ENCODE measurements at places on chromosomes 1 and 21. TPM values are rescaled to one million over a fixed set of nuclear protein-coding genes. Genes with fewer than 3 reads are reported as not detected.
A peak's percentile ranks its signal among the peaks of the same experiment; 100 is the strongest.

- H3K4me1 ChIP-seq = no peaks in the 10 kb centered on the region
- H3K4me3 ChIP-seq = no peak overlapping the region
- no peak for DNase-seq
- H3K27me3 ChIP-seq = peaks cover 27% of the 10 kb centered on the region
Observed at GRCh38 chr1:207429963-207430362, 24.2 kb upstream of the CR2 start.

GRCh38 chr1:112872551-112872962 is 83.4 kb downstream of the SLC16A1 start:
- H3K36me3 ChIP-seq = no peaks in the 10 kb centered on the region
- no peaks in the 10 kb centered on the region for H3K4me1 ChIP-seq

- DNase-seq = no peak
- no peaks in the 10 kb centered on the region for H3K27me3 ChIP-seq
- H3K4me1 ChIP-seq = peaks cover 39% of the 10 kb centered on the region
- peak overlapping the region; percentile 92 for H3K4me3 ChIP-seq
Observed at GRCh38 chr1:232951605-232952004, 1.2 kb downstream of the NTPCR start.

DNA sequence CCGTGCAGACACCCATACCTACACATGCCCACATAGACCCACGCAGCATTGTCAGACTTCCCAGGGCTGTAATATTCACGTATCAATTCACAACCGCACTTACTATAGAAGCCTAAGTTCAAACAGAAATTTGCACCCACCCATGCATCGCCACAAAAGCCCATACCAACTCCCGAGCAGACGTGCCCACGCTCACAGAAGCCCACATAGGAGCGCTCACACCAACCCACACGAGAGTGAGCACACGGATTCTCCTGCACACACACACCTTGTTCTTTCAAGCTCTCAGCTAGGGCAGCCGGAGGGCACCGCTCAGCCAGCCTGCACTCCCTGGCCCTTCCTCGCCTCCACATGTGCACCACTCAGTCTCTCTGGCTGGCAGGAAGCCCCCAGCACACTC is 4.6 kb downstream of the MFAP2 start:
- H3K4me3 ChIP-seq = no peak overlapping the region
- peaks cover 33% of the 10 kb centered on the region for H3K4me1 ChIP-seq
- DNase-seq = no peak
- H3K27ac ChIP-seq = no peak overlapping the region

DNA sequence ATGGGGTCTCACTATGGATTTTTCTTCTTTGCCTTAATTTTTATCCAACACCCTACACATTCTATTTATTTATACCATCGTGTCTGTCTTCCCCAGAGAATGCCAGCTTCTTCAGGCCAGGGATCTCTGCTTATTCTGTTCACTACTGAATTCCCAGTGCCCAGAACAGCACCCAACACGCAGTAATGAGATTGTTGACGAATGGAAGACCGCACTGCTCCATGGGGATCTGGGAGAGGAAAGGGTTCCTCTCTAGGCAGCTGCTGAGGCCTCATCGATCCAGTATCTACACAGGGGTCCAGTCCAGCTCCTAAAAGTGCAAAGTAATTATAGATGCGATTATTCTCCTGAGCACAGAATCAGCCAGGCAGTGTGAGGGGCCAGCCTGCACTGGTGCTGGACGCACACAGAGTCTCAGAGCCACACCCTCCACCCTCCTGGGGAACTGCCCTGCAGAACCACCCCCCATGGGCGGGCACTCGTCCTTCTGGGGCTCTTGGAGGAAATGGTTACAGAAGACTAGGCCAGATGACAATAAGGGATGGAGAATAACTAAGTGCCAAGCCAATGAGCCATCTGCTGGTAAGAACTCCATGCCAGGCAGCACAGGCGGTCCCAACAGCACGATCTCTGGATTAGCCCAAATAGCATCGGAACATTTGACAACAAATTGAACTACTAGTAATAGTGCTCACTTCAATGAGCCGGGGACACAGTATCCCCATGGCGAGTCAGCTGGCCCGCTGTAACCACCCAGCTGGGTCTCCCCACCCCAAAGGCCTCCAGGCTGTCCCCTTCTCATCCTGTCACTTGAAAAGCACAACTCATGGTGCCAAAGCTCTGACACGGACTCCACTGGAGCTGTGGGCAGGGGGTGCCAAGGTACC is 1.7 kb upstream of the PDE9A start:
- peak; percentile 17 for DNase-seq
- H3K27ac ChIP-seq = peak overlapping the region; percentile 75
- peaks cover 46% of the 10 kb centered on the region for H3K27me3 ChIP-seq
- H3K36me3 ChIP-seq = no peaks in the 10 kb centered on the region

GRCh38 chr1:85495556-85495955 is 30.6 kb upstream of the DDAH1 start:
- no peaks in the 10 kb centered on the region for H3K27me3 ChIP-seq
- no peak overlapping the region for H3K27ac ChIP-seq
- H3K4me1 ChIP-seq = no peaks in the 10 kb centered on the region

DNA sequence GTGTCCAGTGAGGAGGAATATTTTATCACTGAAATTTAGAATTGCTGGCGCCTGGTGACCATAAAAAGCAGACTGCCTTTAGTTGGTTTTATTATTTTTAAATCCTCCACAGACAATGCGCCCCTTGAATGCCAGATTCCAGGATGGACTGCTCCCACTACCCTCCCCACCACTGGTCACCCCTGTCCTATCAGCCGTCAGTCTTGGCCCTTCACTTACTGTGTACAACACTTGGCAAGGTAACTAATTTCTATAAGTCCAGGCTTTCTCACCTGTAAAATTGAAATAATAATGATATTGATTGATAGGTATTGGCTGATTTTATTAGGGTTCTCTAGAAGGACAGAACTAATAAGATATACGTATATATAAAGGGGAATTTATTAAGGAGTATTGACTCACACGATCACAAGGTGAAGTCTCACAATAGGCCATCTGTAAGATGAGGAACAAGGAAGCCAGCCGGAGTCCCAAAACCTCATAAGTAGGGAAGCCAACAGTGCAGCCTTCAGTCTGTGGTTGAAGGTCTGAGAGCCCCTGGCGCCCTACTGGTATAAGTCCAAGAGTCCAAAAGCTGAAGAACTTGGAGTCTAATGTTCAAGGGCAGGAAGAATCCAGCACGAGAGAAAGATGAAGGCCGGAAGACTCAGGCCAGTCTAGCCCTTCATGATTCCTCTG is 17.8 kb downstream of the RHEX start:
- DNase-seq = no peak
- H3K27ac ChIP-seq = no peak overlapping the region
- H3K36me3 ChIP-seq = no peaks in the 10 kb centered on the region
- H3K27me3 ChIP-seq = no peaks in the 10 kb centered on the region
- peaks cover 20% of the 10 kb centered on the region for H3K4me1 ChIP-seq

DNA sequence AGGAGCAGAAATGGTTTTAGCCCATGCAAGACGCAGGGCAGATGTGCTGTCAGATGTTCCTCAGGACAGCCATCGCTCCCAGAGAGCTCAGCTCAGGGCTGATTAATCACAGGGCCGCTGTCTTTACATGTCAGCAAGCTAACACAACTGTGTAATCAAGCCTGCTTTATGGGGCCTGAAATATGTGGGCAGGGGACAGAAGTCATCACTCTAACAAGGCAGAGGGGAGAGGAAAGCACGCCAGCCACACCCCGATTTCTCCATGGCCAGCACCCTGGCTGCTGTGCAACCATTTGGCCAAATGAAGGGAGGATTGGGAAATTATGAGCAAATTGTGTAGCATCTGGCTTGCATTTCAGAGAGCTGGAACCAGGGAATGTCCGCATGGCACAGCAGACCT is 368.8 kb downstream of the NPHP4 start:
- no peaks in the 10 kb centered on the region for H3K4me1 ChIP-seq
- H3K27ac ChIP-seq = no peak overlapping the region
- H3K4me3 ChIP-seq = no peak overlapping the region
- H3K27me3 ChIP-seq = peaks cover 72% of the 10 kb centered on the region
- no peaks in the 10 kb centered on the region for H3K36me3 ChIP-seq
- DNase-seq = no peak

DNA sequence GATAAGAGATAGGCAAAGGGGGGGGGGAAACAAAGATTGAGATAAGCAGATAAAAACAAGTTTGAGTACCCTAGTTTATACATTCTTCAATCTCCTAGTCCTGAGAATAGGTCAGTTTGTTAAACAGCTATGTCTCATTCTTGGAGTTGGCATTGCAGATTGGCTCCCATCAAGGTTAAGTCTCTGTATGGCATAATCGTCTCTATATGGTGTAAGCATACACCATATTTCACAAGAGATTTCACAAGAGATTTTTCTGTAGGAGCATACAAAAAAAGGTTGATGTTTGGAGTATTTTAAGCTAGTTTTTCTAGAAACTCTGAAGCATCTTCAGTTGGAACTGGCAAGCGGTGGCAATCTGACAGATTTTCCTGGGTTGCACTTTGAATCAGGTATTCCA is 35.8 kb downstream of the NCAM2 start:
- H3K27ac ChIP-seq = no peak overlapping the region
- no peak for DNase-seq
- H3K36me3 ChIP-seq = no peaks in the 10 kb centered on the region
- no peak overlapping the region for H3K4me3 ChIP-seq

GRCh38 chr1:17047924-17048323 is 5.9 kb downstream of the SDHB start:
- no peak for DNase-seq
- H3K36me3 ChIP-seq = peaks cover 35% of the 10 kb centered on the region
- H3K27me3 ChIP-seq = no peaks in the 10 kb centered on the region
- no peak overlapping the region for H3K27ac ChIP-seq

DNA sequence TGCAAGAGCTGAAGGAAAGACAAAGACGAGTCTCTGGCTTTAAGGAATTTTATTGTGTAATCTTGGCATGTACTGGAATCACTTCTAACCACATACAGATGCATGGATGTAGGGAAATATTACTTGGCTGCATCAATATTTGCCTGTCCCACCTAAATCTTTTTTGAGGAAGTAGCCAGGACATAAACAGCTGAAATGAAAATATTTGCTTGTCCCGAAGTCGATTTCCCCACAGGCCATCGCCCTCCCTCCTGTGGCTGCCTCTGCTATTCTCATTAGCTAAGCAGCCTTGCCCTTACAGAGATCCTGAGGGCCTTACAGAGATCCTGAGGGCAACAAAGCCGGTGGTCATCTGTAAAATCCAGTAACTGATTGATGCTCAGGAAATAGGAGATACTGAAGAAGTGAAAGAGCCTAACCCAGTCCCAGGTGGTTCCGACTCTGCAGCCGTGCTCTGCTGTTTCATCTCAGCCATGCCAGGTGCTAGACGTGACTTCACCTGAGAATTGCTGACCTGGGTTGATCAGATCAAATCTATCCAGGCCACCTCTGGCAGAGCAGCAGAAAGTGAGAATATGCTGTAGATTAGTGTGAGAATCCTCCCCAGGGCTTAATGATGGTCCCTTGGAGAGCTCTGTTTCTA is 25.5 kb downstream of the MAN1C1 start:
- no peaks in the 10 kb centered on the region for H3K27me3 ChIP-seq
- peaks cover 63% of the 10 kb centered on the region for H3K4me1 ChIP-seq
- peak overlapping the region; percentile 2 for H3K4me3 ChIP-seq

GRCh38 chr1:24501371-24502064 is 1.1 kb upstream of the RCAN3 start:
- peak overlapping the region; percentile 86 for H3K4me3 ChIP-seq
- H3K27ac ChIP-seq = peak overlapping the region; percentile 93
- DNase-seq = no peak
- H3K27me3 ChIP-seq = peaks cover 2% of the 10 kb centered on the region

The ANKRD34A gene
- 0.66 TPM for total RNA-seq

The RHD gene
- not detected for total RNA-seq

The KANK4 gene
- 0.11 TPM for total RNA-seq

The ESPN gene
- total RNA-seq = 0.41 TPM

All from left ventricle myocardium inferior (tissue), 1 donor.